GM23338 (cell line): ENCODE measurements at places on chromosomes 13 and 19. TPM values are rescaled to one million over a fixed set of nuclear protein-coding genes. Genes with fewer than 3 reads are reported as not detected.
A peak's percentile ranks its signal among the peaks of the same experiment; 100 is the strongest.

Gene SERPINE3
- 0.08 and 0.17 TPM in 2 replicates for total RNA-seq

Gene ZNF528
- 25.5 and 38.6 TPM in 2 replicates for total RNA-seq

Gene ZNF628
- 10.7 and 12.7 TPM in 2 replicates for total RNA-seq

Gene PDE4C
- 3.6 and 7.1 TPM in 2 replicates for total RNA-seq

GRCh38 chr13:40163066-40164000 lies 503.1 kb downstream of the FOXO1 start:
- no peak for DNase-seq

GRCh38 chr19:7582446-7582845 lies 13.2 kb upstream of the CAMSAP3 start:
- DNase-seq: no peak

- no peak for DNase-seq
Observed at GRCh38 chr13:39405107-39405506, 197.9 kb downstream of the LHFPL6 start.

DNA sequence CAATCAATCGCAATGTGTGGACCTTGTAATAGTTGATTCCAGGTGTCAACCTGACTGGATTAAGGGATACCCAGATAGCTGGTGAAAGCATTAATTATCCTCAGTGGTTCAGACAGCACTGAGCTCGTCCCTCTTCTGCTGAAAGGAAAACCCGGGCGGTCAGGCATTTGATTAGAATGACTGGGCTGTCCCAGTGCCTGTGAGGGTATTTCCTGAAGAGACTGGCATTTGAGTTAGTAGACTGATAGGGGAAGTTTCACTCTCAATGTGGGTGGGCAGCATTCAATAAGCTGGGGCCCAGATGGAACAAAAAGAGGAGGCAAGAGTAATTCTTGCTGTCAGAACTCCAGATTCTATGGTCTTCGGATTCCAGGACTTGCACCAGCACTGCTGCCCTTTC lies 31.9 kb downstream of the KPNA3 start:
- DNase-seq: no peak

DNA sequence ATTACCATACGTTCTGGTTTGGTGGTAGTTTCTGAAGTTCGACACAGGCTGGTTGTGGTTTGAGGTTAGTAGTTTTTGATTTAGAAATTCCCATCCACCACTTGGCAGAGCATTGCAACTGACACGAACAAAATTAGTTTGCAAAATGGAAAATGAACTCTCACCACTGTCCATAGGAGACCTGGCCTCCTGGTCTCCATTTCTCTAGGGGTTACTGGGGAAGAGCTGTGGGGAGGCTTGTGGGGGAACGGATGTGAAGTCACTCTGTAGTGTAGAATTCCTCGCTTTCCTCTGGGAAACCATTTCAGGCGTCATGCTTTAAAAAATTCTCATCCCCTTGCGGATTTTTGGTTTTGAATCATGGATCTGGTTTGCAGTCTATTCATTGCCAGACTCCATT lies 321.5 kb upstream of the MAB21L1 start:
- DNase-seq: no peak

- no peak for DNase-seq
Observed at GRCh38 chr13:97372936-97373335, 61.0 kb upstream of the RAP2A start.

- DNase-seq: no peak
Observed at GRCh38 chr19:46926170-46927071, 65.6 kb downstream of the ARHGAP35 start.

- DNase-seq: no peak
Observed at GRCh38 chr13:88704600-88705275, 1033.6 kb downstream of the SLITRK5 start.

DNA sequence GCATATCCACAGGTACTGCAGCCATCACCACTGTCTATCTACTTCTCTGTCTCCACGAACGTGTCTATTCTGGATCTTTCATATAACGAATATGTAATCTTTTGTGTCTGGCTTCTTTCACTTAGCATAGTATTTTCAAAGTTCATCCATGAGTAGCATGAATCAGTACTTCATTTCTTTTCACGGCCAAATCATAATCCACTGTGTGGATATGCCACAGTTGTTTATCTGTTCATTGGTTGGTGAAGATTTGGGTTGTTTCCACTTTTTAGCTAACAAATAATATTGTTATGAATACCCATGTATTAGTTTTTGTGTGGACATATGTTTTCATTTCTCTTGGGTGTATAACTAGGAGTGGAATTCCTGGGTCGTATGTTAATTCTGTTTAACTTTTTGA lies 14.4 kb downstream of the RGCC start:
- no peak for DNase-seq

DNA sequence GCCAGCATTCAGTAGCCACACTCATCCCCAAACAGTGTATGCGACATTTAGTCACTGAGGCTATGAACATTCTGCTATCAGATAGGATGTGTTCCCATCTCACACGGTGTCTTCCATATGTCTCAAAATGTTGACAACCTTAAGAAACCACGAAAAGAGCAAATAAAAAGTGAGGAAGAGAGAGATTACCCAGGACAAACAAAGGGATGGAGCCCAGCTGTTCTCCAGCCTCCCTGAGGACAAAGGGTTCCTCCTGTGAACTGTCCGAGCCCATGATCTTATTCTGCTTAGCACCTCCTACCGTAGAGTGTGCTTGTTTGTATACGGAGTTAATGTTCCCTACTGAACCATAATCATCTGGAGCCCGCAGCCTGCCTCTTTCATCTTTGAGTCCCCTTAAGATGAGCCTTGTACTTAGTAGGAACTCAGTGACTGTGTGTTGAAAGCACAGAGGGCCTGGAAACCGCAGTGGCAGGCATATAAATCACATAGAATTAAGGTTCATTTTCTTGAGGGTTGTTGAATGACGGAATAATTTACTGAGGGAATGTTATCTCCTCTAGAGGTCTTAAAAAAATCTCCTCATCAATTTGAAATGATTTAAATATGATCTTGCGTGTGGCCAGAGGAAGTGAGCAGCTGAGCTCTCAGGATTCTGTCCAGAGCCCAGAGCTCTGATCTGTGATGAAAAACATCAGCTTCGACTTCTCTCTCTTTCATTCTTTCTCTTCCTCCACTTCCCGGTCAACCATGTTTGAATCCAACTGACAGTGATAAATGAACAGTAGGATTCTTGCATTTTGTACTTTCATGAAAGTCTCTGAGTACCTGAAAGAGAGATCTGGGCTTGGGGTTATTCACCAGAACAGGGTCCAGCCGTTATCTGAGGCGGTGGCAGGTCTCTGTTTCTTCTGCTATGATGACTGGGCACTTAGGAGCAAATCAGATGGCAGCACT lies 200.5 kb downstream of the KLF5 start:
- no peak for DNase-seq

DNA sequence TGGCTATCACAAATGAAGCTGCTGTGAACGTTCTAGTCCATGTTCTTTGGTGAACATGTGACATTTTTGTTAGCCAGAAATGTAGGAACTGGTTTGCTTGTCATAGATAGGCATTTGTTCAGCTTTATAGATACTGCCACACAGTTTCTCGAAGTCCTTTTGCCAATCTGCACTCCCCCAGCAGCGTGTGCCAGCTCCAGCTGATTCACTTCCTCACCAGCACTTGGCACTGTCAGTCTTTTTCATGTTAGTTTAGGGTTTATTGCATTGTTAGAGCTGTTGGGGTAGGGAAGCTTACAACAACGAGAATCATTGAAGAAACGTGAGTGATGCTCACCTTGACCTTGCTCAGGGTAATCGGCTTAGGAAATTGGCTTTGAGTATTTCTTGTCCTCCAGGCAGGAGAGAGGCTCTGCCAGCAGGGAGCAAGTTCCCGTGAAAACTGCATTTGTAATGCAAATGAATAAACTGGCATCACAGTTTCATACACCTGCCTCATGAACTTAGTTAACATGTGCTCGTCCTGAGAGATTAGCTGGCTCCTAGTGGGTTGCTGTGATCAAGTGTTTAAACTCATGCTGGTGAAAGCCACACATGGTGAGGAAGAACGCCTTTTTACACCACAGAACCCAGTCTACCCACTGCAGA lies 83.9 kb downstream of the ING1 start:
- peak; percentile 47 for DNase-seq

DNA sequence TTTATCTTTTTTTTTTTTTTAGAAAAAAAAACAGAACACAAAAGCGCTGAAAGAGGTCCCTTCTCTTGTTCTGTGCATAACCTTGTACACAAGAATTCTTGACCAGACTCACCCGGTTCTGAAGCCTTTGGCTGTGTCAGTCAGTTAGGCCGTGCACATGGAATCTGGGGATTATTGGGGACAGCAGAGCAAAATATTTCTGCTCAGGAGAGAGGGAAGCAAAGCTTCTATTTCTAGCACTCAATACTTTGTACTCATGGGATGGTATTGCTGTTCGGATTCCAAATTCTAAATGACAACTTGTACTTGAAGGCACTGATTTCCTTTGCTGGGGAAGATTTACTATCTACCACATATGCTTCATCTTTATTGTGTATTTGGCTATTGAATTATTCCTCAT lies 272.7 kb downstream of the NHLRC3 start:
- no peak for DNase-seq

GRCh38 chr19:33861950-33862349 lies 65.3 kb downstream of the KCTD15 start:
- no peak for DNase-seq
